Stimulated activated CD4-positive, alpha-beta T cell treated with anti-CD3 and anti-CD28 coated beads, TNF-alpha, amount 100 ng/mL, for 1 hour (primary cell): ENCODE measurements at places on chromosomes 1 and 21.

DNA sequence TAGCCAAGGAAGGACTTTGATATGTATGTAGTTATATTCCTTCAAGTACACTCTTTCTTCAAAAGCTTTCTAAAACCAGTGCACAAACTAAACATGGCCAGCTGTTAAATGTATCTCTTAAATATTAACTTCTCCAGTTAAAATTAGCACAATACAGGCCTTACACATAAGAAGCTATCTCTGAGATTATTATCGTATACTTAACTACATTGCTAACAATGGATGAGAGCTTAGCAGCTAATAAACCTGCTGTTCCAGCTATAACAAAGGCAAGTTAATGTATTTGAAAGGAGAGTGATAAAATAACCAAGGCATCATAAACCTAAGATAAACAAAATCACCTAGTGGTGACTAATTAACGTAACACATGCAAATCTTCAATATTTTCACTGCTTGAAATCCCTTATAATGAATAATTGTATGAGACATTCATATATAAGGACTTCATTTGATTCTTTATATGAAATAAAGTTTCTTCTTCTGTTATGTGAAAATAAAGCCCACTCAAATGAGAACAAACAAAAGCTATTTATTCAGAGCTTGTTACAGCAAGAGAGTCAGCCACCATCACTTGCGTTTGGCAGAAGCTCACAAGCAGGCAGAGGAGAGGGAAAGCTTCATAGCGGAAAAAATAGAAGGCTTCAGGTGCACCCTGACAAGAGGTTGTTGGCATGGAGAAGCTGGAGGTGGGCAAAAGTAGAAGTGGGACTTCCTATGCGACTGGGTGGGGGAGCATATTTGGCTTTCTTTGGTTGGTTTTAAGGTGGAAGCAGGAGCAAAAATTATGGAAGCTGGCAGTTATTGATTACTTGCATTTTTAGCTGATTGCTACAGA lies 274.1 kb upstream of the CHRM3 start:
- DNase-seq, result no peak

DNA sequence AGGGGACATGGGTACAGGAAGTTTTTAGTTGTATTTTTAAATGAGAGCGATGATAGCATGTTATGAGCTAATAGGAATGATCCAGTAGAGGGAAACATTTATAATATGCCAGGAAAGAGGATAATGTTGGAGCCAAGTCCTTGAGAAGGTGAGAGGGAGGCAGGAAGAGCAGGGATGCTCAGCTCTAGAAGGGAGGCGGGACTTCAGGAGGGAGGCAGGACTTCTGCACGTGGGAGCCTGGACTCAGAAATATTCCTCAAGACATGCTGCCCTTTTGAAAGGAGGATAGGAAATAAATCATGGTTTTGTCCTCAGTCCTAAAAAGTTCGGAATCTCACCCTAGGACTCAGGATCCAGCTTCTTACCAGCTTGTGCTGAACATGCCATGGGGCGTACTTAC lies 5.9 kb downstream of the ADARB1 start:
- DNase-seq, result no peak

- no peak for DNase-seq
These were observed 6.6 kb upstream of the AMPD1 start for GRCh38 chr1:114701931-114702330.

DNA sequence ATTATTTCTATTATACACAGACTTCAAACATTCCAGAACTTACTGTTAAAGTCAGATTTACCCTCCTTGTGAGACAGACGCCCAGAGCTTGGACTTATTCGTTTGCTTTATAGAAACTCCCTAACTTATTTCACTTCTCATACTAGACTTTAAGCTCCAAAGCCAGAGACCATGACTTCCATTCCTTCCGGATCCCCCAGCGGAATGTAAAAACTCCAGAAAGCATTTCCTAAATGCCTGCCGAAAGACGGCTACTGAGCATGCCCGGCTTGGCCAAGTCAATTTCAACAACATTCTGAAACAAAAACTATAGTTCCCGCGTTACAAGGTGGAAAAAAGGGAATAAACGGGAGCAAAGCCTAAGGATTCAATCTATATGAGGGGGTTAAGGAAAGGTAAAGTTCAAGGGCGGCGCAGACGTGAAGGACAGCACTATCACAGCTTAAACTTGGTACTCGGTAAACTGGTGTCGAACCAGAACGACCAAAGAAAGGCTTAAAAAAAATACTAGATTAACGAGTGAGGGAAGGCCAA lies 1.1 kb downstream of the USP48 start:
- DNase-seq, result no peak

- no peak for DNase-seq
These were observed 89.2 kb upstream of the SELENON start for GRCh38 chr1:25710583-25711347.

GRCh38 chr21:15084668-15085067 lies 19.9 kb upstream of the NRIP1 start:
- no peak for DNase-seq

- DNase-seq, result no peak
These were observed 183.3 kb upstream of the ADGRL2 start for GRCh38 chr1:81617308-81617967.

- peak; percentile 68 for DNase-seq
These were observed 18.3 kb upstream of the IL6R start for GRCh38 chr1:154386643-154387352.

DNA sequence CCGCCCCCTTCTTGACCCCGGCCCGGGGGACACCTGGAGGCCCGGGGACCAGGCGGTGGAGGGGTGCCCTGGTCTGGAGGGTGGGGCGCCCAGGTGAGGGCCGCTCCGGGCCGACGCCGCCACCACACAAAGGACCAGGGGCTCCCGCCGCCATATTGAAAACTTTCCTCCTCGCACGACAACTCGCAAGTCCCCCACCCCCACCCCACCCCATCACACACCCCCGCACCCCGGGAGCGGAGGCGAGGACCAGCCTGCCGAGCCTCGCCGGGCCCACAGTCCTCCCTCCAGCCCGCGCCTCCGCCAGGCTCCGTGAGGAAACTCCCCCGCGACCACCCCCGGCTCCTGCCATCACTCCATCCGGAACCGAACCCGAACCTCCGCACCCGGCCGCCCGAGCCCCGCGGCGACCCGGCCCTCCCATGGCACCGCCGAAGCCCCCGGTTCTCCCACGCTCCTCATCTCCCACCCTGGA lies 733 bp downstream of the KDM5B start:
- no peak for DNase-seq

- DNase-seq, result peak; percentile 42
These were observed 113.1 kb upstream of the IRF2BP2 start for GRCh38 chr1:234722904-234723720.

DNA sequence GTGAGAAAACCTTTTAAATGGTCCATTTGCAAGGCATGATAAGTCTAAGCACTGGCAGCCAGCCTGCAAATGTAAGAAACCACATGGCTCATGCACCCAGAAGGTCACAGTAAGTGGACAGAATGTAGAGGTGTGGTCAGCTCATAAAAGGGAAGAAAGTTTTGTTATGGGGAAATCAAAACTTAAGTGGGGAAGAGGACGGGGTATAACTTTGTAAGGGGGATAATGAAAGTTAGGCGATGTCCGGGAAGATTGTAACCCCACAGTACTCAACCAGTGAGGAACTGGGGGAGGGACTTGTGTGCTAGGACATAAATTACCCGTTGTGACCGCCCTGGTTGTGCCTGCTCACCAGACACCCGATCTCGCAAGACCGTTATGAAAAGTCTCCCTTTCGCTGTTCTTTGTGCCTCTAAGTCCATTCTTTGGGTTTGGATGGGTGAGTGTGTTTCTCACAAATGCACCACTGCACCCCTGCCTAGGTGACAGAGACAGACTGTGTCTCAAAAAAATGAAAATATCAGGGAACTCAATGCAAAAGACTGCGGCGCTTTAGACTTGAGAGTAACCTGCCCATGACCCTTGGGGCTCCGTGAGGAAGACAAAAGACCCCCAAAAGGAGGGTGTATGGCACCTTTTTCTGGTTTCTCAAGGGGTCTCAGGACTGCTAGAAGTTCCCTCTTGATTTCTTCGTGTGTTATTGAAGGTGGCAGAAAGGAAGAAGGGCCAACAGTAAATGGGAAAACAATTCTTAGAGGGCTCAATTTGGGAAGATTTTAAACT lies 28.6 kb upstream of the ZNF496 start:
- no peak for DNase-seq

- DNase-seq, result no peak
These were observed 204.0 kb downstream of the PLPP3 start for GRCh38 chr1:56375326-56375804.

DNA sequence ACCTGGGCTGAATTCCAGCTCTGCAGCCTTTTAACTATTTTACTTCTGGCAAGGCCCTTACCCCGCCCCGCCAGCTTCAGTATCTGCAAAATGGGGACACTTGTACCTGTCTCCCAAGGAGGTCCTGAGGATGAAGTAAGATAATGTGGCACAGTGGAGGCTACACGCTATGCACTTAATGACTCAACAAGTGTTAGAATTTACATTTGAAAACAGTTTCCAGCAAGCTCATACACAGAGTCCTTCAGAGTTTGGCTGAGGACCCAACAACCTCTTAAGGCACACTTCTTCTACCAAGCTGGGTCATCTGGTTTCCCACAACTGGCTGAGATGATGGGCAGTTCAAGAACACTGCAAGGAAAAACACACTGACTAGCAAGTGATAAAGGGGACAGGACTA lies 30.2 kb upstream of the SLC22A15 start:
- DNase-seq, result no peak

DNA sequence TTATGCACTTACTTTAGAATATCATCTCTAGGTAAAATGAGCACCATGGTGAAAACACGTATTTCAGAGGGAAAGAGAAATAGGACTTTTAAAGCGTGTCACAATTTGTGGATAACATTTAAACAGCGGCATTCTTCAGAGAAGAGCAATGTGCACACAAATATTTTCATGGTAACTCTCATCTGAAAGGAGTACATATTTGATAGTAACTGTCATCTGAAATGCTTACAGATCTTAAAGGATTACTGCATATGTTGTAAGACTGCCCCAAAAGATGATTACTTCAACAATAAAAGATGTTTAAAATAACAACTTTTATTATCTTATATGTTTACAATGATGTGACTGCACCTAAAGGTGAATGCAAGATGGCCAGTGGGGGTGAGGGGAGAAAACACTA lies 408.8 kb downstream of the PLA2G4A start:
- no peak for DNase-seq

DNA sequence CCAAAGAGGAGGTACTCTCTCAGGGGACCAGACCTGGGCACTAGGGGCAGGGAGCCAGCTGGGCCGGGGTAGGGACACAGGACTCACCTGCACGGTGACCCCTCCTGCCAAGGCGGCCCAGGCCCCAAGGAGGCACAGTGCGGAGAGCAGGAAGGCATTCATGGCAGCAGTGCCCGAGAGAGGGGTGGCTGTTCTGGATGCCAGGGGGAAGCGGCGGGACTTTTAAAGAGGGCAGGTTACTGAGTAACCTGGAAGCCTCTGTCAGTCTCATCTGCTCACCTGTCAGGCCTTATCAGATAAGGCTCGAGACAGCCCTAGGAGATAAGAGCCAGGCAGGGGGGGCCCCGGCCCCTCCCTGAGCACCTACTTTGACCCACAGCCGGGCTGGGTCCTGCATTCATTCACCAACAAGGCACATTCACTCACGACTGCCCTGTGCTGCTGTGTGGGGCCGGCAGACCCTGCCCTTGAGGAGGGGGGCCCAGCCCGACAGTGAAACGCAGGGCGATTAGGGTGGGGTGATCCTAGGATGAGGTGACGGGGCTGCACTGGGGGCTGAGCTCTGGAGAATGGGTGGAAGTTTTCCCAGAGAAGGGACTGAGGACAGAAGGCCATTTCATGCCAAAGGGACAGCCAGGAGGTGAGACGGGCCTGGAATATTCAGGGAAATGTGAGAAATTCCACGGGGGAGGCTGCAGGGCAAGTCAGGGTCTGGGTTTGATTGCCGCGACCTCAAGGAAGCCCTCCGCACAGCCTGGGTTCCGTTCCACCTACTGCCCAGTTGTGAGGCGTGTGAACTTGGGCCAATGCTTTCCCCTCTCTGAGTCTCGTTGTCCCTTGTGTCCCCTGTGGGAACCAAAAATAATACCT lies at the start of gene GUCA2A:
GUCA2A (minus strand) TSS at position 195 of the 870 bp plus-strand sequence; CDS start at position 162, 33 bp downstream.
- no peak for DNase-seq

GRCh38 chr1:62038594-62039284 lies 155.9 kb upstream of the L1TD1 start:
- no peak for DNase-seq

- DNase-seq, result no peak
These were observed 37.0 kb upstream of the SAMD11 start for GRCh38 chr1:886760-887159.

DNA sequence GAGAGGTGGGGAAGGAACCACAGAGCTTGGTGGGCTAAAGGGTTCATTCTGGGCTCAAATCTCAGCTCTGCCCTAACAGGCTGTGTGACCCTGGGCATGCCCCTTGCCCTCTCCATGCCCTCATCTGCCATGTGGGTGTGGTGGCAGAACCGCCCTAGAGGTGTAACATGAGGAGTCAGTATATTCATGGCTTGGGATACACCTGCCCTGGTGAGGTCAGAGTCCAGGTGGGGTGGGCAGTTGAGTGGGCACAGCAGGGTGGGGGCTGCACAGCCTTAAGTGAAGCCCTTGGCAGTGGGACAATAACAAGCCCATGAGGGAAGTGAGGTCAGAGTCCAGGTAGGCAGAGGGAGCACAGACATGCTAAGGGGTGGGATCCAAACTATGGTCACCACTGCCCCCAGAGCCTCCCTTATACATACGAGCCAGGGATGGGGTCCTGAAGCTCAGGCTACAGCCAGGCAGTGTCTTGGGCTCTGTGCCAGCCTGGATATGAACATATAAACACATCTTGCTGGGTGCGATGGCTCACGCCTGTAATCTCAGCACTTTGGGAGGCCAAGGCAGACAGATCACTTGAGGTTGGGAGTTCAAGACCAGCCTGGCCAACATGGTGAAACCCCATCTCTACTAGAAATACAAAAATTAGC lies 59.0 kb upstream of the EFHD2 start:
- no peak for DNase-seq

- DNase-seq, result no peak
These were observed 18.6 kb upstream of the ANKRD45 start for GRCh38 chr1:173688300-173688699.

- DNase-seq, result no peak
These were observed at the start of gene ZNF593OS for GRCh38 chr1:26171084-26172072. Gene ZNF593OS (minus strand): TSS chr1:26171832. CDS start chr1:26171661, 171 bp downstream.

GRCh38 chr1:194175251-194175650 lies 988.8 kb upstream of the B3GALT2 start:
- no peak for DNase-seq

DNA sequence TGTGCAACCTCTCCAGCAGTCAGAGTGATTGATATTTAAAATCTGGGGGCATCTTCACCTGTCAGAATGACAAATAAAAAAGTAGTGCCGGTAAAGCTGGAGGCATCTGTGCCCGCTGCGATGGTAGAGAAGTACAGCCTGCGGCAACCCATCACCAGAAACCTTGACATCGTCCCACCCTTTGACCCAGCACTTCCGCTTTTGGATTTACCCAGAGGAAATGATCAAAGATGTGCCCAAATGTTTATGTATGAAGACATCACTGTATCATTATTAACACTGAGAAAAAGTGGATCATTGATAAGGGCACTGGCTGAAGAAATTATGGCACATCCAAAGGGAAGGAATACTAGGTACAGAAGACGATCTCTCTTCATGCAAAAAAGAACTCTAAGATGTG lies 96.0 kb downstream of the PGBD5 start:
- DNase-seq, result no peak
